ENCODE measurements at places on chromosomes 16 and 17.

GRCh38 chr16:11819798-11820197, 22.7 kb upstream of the ZC3H7A start:
- DNase-seq, result no peak
- no peak overlapping the region for H3K4me3 ChIP-seq
- no peaks in the 10 kb centered on the region for H3K27me3 ChIP-seq
- H3K27ac ChIP-seq, result no peak overlapping the region
- H3K36me3 ChIP-seq, result no peaks in the 10 kb centered on the region
- H3K4me1 ChIP-seq, result no peaks in the 10 kb centered on the region

DNA sequence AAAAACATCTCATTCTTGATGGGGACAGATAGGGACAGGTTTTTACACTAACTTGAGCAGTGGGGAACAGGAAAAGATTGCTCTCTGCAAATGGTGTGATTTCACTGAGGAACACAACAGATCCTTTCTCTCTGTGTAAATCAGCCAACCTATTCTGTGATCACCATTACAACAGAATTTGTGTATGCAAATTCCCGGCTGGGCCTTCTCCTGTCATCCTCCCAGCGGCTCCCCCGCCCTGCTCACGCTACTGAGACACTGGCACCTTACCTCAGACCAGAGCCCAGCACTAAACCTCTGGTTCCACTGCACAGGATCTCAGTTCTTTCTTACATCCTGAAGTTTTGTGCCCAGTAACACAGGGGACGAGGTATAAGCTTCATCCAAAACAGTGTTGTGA, 97.0 kb upstream of the FA2H start:
- DNase-seq, result no peak
- H3K4me3 ChIP-seq, result no peak overlapping the region
- H3K27ac ChIP-seq, result no peak overlapping the region
- H3K4me1 ChIP-seq, result peaks cover 6% of the 10 kb centered on the region
- no peaks in the 10 kb centered on the region for H3K27me3 ChIP-seq

- H3K4me1 ChIP-seq, result peaks cover 16% of the 10 kb centered on the region
- H3K4me3 ChIP-seq, result peak overlapping the region; percentile 76
- no peaks in the 10 kb centered on the region for H3K36me3 ChIP-seq
- H3K27me3 ChIP-seq, result no peaks in the 10 kb centered on the region
Measured at GRCh38 chr17:42275527-42276358, 448 bp downstream of the STAT5B start.

DNA sequence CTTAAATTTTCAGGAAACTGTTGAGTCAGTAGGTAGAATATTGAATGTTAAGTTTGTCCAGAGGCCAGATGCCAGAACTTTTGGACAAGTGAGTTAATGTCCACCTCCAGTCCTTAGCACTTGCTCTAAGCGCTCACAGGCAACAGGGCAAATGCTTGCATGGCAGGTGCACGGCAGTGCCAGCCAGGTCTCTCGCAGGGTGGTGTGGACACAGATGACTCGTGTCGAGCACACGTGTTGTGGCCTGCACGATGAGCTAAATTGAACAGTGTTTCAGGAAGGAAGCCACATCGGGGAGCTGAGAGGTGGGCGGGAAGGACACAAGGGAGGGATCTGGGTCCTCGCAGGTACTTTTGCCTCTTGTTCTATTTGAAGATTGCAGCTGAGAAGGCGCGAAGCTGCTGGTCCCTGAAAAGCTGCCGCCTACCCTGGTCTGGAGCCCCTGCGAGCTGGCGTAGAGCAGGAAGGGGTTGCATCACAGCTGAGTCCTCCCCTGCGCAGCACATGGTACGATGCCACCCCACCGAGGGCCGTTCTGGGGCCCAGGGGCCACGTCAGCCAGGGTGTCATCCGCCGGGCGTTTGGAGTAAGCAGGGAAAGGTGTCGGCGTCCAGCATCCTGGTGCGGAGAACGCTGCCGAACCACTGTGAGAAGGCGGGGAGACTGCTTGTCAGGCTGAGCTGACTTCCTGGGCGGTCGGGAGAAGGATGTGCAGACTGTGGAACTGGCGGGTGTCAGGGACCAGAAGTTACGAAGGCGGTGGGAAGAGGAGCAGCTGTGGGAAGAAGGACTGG, 6.3 kb downstream of the RAB40C start:
- DNase-seq, result no peak
- peaks cover 2% of the 10 kb centered on the region for H3K4me1 ChIP-seq
- no peaks in the 10 kb centered on the region for H3K27me3 ChIP-seq
- no peak overlapping the region for H3K4me3 ChIP-seq

GRCh38 chr17:28363186-28363585, 1.8 kb downstream of the SEBOX start:
- H3K36me3 ChIP-seq, result peaks cover 24% of the 10 kb centered on the region
- H3K27ac ChIP-seq, result no peak overlapping the region
- DNase-seq, result no peak
- H3K4me3 ChIP-seq, result no peak overlapping the region
- no peaks in the 10 kb centered on the region for H3K27me3 ChIP-seq
- peaks cover 4% of the 10 kb centered on the region for H3K4me1 ChIP-seq

DNA sequence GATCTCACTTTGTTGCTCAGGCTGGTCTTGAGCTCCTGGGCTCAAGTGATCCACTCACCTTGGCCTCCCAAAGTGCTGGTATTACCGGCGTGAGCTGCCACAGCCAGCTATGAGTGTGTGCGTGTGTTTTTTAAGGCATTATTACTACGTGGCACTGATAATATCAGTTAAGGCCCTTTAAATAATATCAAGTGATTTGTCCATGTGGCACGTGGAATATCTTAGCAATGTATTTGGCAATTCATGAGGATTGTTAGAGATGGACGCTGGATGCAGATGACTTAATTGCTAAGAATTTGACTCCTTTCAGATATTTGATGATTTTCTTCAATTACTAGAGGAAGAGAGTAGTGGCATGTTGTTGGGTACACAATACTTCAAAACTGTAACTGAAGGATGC, 25.5 kb upstream of the PMP22 start:
- DNase-seq, result peak; percentile 68
- no peaks in the 10 kb centered on the region for H3K27me3 ChIP-seq
- peaks cover 9% of the 10 kb centered on the region for H3K4me1 ChIP-seq
- H3K36me3 ChIP-seq, result no peaks in the 10 kb centered on the region
- H3K4me3 ChIP-seq, result no peak overlapping the region

DNA sequence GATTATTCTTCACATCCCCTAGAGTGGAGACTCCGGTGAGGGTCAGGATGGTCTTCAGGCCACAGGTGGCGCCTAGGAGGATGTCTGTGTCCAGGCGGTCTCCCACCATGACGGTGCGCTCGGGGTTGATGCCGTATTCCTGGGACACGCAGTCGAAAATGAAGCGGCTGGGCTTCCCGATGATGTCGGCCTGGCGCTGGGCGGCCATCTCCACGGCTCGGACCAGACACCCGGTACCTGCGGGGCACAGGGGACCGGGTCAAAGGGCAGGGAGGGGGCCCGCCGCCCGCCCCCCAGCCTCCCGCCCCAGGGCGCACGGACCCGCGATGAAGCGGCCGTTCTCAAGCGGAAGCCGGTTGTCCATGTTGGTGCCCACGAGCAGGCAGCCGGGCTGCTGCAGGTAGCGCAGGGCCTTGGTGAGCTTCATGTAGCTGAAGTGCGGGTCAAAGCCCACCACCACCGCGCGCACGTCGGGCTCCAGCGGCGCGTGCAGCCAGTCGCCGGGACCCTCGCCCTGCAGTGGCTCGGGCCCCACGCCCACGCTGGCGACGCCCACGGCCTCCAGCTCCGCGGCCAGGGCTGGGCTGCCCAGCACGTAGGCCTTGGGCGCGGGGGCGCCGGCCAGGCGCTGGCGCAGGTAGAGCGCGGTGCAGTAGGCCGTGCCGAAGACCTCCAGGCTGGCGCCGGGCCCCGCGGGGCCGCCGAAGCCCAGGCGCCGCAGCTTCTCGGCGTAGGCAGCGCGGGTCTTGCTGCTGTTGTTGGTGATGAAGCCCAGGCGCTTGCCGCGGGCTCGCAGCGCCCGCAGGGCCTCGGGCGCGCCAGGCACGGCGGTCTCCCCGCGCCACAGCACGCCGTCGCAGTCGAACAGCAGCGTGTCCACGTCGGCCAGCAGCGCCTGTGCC, 572 bp downstream of the PGP start:
- no peaks in the 10 kb centered on the region for H3K27me3 ChIP-seq
- H3K36me3 ChIP-seq, result no peaks in the 10 kb centered on the region
- peak overlapping the region; percentile 72 for H3K4me3 ChIP-seq
- H3K27ac ChIP-seq, result peak overlapping the region; percentile 66
- peaks cover 19% of the 10 kb centered on the region for H3K4me1 ChIP-seq
- DNase-seq, result no peak

DNA sequence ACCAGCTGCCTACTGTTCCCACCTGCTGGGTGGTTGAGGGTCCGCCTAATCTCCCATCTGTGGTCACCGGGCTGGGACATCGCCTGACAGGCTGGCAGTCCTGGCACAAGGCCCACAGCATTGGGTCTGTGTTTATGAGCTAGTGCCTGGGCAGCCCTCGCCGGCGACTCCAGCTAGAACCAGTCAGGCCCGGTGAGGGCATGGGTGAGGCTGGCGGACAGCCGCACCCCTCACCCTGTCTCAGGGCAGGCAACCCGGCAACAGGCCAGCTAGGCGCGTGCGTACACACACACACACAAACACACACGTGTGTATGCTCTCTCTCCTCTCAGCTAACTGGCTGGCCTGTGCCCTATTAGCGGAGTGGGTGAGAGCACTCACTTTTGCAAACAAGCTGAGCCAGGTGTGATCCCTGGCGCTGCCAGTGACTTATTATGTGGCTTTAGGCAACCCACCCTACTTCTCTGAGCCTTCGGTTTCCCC, 10.4 kb downstream of the HSD11B2 start:
- no peaks in the 10 kb centered on the region for H3K27me3 ChIP-seq
- H3K4me3 ChIP-seq, result no peak overlapping the region
- DNase-seq, result no peak

GRCh38 chr17:17883801-17884200, 47.0 kb upstream of the SREBF1 start:
- no peak overlapping the region for H3K4me3 ChIP-seq
- DNase-seq, result no peak
- no peak overlapping the region for H3K27ac ChIP-seq
- peaks cover 6% of the 10 kb centered on the region for H3K36me3 ChIP-seq

DNA sequence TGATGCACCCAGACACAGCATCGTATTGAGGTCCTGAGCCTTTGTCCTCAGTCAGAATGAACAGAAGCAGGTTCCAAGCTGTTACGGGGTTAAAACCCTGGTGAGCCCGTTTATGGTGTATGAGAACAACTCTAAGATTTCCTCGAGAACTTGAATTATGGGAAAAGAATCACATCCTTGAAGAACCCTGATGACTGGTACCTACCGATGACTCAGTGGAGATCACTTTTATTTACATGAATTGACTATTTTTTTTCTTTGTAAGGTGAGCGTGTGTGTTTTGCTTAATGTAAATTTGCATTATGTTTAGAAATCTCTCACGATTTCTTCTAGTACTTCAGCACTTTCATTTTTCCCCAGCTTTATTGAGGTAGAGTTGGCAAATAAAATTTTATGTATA, 3.3 kb upstream of the KRTAP4-4 start:
- H3K4me3 ChIP-seq, result no peak overlapping the region
- H3K27me3 ChIP-seq, result no peaks in the 10 kb centered on the region
- DNase-seq, result no peak

DNA sequence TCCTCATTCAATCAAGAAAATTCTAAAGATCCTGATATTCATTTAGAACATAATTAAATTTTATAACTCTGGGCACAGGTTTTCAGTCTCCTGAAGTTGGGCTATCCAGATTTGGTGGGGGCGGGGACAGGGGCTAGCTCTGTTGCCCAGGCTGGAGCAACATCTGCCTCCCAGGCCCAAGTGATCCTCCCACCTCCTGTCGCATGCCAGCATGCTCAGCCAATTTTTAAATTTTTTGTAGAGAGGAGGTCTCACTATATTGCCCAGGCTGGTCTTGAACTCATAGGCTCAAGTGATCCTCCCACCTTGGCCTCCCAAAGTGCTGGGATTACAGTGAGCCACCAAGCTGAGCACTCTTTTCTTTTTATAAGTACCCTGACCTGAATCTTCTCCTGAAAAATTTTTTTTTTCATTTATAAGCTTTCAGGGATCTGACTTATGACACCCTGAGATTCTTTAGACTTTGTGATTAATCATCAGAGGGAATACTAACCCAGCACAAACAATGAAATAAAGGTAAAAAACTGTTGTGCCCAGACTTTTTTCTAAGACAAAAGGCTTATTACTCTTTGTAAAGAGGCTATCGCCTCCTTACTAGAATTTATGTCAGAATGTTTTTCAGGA, 62.6 kb downstream of the TUBD1 start:
- H3K4me3 ChIP-seq, result peak overlapping the region; percentile 49
- no peaks in the 10 kb centered on the region for H3K27me3 ChIP-seq
- H3K36me3 ChIP-seq, result no peaks in the 10 kb centered on the region
- peak overlapping the region; percentile 100 for H3K27ac ChIP-seq

Measured in astrocyte (in vitro differentiated cells and primary cell).